Upper lobe of left lung (tissue), 6 donors: ENCODE measurements at places on chromosomes 4 and X. TPM values are rescaled to one million over a fixed set of nuclear protein-coding genes. Genes with fewer than 3 reads are reported as not detected.
A peak's percentile ranks its signal among the peaks of the same experiment; 100 is the strongest.

The JADE1 gene
- 40.6 TPM for total RNA-seq

- H3K27me3 ChIP-seq: no peaks in the 10 kb centered on the region
- H3K27ac ChIP-seq: peak overlapping the region; percentile 46
- no peak for DNase-seq
- H3K4me3 ChIP-seq: no peak overlapping the region
- no peaks in the 10 kb centered on the region for H3K36me3 ChIP-seq
These were observed 3.1 kb downstream of the MANBA start for GRCh38 chr4:102757681-102758080.

DNA sequence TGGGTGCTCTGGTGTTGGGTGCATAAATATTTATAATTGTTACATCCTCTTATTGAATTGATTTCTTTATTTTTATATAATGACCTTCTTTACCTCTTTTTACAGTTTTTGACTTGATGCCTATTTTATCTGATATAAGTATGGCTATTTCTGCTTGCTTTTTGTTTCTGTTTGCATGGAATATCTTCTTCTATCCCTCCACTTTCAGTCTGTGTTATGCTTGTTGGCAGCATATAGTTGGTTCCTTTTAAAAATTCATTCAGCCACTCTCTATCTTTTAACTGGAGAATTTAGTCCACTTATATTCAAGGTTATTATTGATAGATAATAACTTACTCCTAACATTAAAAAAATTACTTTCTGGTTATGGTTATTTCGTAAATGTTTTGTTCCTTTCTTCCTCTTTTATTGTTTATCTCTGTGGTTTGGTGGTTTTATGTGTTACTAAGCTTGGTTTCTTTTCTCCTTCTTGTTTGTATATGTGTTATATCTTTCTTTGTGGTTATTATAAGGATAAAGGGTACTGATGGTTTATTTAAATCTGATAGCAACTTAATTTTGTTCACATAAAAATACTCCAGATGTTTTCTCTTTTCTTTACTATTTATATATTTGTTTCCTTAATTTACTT, 69.5 kb downstream of the IL15 start:
- H3K4me3 ChIP-seq: no peak overlapping the region
- no peaks in the 10 kb centered on the region for H3K27me3 ChIP-seq
- no peaks in the 10 kb centered on the region for H3K36me3 ChIP-seq
- H3K27ac ChIP-seq: no peak overlapping the region
- H3K4me1 ChIP-seq: no peaks in the 10 kb centered on the region

DNA sequence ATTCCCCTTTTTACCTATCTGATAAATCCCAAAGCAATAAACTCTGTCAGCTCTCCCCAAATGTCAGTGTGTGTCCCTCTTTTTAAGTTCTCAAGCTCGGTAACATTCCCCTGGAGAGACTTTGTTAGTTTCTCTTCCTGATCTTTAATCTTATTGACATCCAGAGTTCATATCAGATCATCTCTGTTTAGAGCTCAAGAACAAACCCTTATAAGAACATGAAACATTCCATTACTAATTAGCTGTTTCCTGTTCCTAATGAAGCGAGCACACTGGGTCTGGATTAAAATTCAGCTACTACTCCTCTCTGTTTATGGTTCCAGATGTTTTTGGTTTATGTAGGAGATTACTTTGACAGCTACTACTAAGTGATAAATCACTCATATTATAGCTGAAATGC, 681.5 kb downstream of the DACH2 start:
- no peaks in the 10 kb centered on the region for H3K27me3 ChIP-seq
- no peaks in the 10 kb centered on the region for H3K36me3 ChIP-seq
- H3K4me3 ChIP-seq: no peak overlapping the region
- no peak for DNase-seq
- no peaks in the 10 kb centered on the region for H3K4me1 ChIP-seq

GRCh38 chrX:10401239-10401638, 219.1 kb downstream of the MID1 start:
- H3K4me1 ChIP-seq: no peaks in the 10 kb centered on the region
- no peaks in the 10 kb centered on the region for H3K27me3 ChIP-seq
- no peak overlapping the region for H3K27ac ChIP-seq
- H3K36me3 ChIP-seq: no peaks in the 10 kb centered on the region

The FAM47A gene
- total RNA-seq: not detected

DNA sequence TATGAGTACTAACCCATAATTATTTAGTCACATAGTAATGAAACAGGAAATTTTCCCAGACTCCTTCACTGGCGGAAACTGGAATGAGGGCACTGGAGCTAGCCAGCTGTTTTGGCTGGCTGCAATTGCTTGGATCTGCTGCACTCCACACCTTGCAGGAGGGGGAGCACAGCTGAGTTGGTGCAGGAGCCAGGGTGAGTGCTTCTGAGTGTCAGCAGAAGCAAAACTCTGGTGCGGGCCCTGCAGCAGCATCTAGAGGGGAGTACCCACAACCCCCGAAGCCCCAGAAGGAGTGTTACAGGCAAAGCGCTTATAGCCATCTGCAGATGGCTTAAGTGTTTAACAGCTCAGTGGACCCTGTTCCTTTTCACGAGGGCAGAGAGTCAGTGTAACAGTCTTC, 96.1 kb downstream of the RPA4 start:
- no peak for DNase-seq
- no peak overlapping the region for H3K27ac ChIP-seq
- H3K4me3 ChIP-seq: no peak overlapping the region
- no peaks in the 10 kb centered on the region for H3K36me3 ChIP-seq
- no peaks in the 10 kb centered on the region for H3K27me3 ChIP-seq
- no peaks in the 10 kb centered on the region for H3K4me1 ChIP-seq

DNA sequence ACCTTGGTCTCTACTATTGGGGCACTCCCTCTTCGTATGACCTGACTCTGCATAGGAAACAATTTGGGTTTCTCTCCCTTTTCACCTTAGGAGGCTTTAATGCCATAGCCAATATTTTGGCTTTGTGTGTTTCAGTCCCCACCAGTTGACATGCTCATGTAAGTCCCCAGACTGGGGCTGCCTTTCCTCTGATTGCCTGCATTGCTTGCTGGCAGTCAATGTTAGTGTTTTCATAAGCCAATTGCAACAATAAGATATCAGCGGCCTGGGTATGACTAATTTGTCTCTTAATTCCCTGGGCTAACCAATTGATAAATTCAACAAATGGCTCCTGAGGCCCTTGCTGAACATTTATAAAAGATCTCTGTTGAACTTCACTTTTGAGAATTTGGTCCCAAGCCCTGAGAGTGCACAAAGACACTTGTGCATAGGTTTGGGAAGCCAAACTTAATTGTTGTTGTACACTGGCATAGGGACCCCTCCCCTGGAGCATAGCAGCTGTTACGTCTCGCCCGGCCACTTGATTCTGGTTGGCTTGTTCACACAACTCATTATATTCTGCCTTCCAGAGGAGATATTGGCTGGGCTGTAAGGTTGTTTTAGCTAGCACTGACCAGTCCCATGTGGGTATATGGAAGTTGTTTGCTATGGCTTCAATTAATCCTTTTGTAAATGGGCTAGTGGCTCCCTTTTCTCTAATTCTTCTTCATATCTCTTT, 206.2 kb downstream of the PABPC4L start:
- no peaks in the 10 kb centered on the region for H3K4me1 ChIP-seq
- no peak overlapping the region for H3K27ac ChIP-seq
- DNase-seq: no peak
- no peak overlapping the region for H3K4me3 ChIP-seq

The ETDB gene
- total RNA-seq: not detected

DNA sequence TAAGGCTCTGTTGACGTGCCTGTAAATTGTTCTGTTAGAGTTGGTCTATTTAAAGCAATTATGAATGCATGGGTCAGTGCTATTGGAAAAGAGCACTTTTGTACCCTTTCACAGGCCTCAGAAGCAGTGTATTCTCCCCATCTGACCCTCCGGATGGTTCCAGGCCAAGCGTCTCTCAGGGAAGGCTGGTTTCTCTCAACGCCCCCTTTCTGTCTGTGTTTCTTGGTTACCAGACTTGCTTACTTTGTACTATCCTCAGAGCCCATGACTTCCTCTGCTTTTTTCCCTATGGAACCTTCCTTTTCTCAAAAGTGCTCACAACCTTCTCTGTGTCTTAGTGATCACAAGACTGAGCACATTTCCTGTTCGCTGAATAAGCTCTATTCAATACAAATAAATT, 559.3 kb upstream of the ZFP42 start:
- H3K36me3 ChIP-seq: no peaks in the 10 kb centered on the region
- H3K27me3 ChIP-seq: no peaks in the 10 kb centered on the region
- DNase-seq: no peak

DNA sequence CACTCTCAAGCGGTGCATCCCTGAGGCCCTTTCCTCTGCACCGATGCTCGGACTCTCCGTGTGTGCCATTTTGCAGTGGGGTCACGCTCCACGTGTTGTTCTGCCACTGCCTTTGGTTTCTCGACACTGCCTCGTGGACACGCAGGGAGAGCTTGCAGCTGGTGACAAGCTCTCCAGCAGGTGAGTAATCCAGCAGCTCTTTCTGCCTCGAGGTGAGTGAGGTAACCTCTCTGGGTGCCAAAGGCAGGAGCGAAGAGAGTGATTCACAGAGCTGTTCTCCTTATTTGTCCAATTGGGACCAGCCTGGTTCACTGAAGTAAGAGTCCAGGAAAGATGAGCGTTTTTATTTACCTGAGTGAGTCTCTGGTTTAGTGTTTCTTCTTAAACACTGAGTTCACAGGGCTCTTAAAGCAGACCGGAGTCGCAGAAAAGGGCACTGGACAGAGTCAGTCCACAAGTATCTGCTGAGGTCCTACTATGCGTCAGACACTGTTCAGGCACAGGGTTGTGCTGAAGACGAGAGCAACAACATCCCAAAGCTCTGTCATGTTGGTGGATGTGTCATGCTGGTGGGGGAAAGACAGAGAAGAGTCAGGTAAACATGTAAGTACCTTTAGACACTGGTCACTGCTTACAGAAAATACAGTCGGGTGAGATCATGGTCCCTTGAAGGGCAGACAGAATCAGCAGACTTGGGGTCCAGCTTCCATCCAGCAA, 61.8 kb downstream of the FHDC1 start:
- H3K4me3 ChIP-seq: no peak overlapping the region
- no peaks in the 10 kb centered on the region for H3K27me3 ChIP-seq
- H3K4me1 ChIP-seq: peaks cover 3% of the 10 kb centered on the region
- H3K27ac ChIP-seq: peak overlapping the region; percentile 0
- no peaks in the 10 kb centered on the region for H3K36me3 ChIP-seq

GRCh38 chr4:53378171-53378482, 686 bp downstream of the FIP1L1 start:
- H3K4me3 ChIP-seq: peak overlapping the region; percentile 82
- DNase-seq: no peak
- H3K27ac ChIP-seq: peak overlapping the region; percentile 92
- peaks cover 16% of the 10 kb centered on the region for H3K4me1 ChIP-seq

The DRD5 gene
- not detected for total RNA-seq

GRCh38 chr4:150679765-150680343, 97.9 kb downstream of the MAB21L2 start:
- no peak overlapping the region for H3K27ac ChIP-seq
- no peaks in the 10 kb centered on the region for H3K36me3 ChIP-seq
- H3K4me1 ChIP-seq: no peaks in the 10 kb centered on the region
- H3K27me3 ChIP-seq: no peaks in the 10 kb centered on the region
- no peak overlapping the region for H3K4me3 ChIP-seq

- H3K4me1 ChIP-seq: no peaks in the 10 kb centered on the region
- no peak for DNase-seq
- no peak overlapping the region for H3K4me3 ChIP-seq
- no peaks in the 10 kb centered on the region for H3K36me3 ChIP-seq
- no peaks in the 10 kb centered on the region for H3K27me3 ChIP-seq
These were observed 174.4 kb upstream of the FGF13 start for GRCh38 chrX:138885886-138886285.

- H3K4me3 ChIP-seq: no peak overlapping the region
- H3K27ac ChIP-seq: no peak overlapping the region
- no peaks in the 10 kb centered on the region for H3K36me3 ChIP-seq
- no peak for DNase-seq
- peaks cover 3% of the 10 kb centered on the region for H3K4me1 ChIP-seq
These were observed 63.7 kb upstream of the CAMK2D start for GRCh38 chr4:113825272-113825671.

DNA sequence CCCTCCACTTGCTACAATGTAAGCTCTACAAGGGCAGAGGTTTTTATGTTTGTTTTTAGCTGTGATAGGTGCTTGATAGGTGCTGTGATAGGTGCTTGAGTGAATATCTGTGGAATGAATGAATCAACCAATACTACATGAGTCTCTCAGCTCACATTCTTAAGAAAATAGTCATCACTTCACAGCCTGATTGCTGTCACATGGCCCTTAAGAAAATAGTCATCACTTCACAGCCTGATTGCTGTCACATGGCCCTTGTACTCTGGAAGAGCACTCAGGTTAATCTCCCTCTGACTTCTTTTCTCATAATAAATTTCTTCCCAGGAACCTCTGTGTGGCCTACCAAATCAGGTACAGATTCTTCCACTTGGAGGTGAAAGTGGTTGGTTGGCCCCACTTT, 335.2 kb downstream of the TENM3 start:
- H3K4me3 ChIP-seq: no peak overlapping the region
- H3K4me1 ChIP-seq: peaks cover 3% of the 10 kb centered on the region
- no peak overlapping the region for H3K27ac ChIP-seq

DNA sequence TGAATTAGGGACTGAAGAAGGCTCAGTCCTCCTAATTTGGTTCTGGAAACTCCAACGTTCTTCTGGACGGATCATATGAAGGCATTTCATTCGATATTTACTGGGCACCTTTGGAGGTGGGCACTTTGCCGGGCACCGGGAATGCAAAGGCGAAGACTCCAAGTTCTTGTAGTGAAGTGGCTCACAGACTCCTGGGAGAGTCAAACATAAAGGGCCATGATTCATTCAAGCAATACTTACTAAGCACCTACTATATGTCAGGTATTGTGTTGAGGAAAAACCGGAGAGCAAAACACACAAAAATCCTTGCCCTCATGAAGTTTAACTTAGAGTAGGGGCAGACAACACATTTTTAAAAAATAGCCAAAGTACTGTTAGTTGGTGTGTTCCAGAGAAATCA, 17.0 kb upstream of the ERCC6L start:
- H3K4me3 ChIP-seq: peak overlapping the region; percentile 6
- H3K27me3 ChIP-seq: no peaks in the 10 kb centered on the region
- no peaks in the 10 kb centered on the region for H3K36me3 ChIP-seq
- H3K27ac ChIP-seq: no peak overlapping the region
- H3K4me1 ChIP-seq: no peaks in the 10 kb centered on the region
